ENCODE measurements at places on chromosomes 7 and 10.

DNA sequence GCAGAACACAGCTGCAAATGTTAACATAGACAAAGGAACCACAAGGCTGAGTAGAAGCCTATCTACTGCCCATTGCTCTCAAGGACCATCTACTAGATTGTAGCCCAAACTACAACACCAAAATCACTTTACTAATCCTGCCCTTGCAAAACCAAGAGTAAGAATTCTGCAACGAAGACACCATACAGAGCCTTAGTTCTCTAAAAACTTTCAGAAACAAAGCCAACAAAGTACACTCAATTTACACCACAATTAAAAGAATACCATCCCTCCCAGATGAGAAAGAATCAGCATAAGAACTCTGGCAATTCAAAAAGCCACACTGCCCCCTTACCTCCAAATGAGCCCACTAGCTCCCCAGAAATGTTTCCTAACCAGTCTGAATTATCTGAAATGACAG, 294.3 kb downstream of the CTNNA3 start:
- DNase-seq = no peak

GRCh38 chr7:50367100-50367499, 62.6 kb downstream of the IKZF1 start:
- no peak for DNase-seq

GRCh38 chr10:116026315-116026714, 246.7 kb downstream of the GFRA1 start:
- DNase-seq = no peak

GRCh38 chr7:131076711-131077181, 250.9 kb upstream of the MKLN1 start:
- DNase-seq = no peak

DNA sequence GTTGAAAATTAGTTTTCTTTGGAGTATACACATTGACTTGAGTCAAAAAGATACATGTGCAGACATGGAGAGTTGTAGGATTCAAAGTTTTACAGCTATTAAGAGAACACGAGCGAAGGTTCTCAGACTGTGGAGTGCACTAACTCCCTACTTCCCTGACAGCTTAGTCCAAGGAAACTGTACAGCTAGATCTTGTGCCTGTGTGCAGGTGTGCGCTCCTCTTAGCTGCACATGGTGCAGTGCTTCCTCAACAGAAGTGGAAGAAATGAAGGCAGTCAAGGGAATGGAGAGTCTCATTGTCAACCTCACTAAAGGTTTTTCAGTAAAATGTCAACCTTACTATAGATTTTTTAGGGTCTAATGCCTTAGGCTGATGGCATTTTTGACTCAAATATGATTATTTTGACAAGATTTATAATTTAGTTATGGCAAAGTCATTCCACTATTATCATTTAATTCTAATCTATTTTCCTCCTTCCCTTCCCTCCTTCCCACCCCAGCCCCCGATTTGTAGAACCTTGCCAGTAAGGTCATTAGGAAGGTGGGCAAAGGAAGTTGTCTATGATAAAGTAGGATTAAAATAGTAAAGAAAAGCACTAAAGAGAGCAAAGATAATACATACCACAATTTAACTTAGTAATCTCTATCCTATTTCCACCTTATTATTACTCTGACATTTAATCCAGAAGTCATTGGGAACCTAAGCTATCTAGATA, 13.6 kb downstream of the PDK4 start:
- no peak for DNase-seq

- no peak for DNase-seq
Observed at GRCh38 chr7:92925876-92926696, 89.7 kb upstream of the CDK6 start.

- no peak for DNase-seq
Observed at GRCh38 chr10:102262744-102263370, 17.5 kb downstream of the GBF1 start.

DNA sequence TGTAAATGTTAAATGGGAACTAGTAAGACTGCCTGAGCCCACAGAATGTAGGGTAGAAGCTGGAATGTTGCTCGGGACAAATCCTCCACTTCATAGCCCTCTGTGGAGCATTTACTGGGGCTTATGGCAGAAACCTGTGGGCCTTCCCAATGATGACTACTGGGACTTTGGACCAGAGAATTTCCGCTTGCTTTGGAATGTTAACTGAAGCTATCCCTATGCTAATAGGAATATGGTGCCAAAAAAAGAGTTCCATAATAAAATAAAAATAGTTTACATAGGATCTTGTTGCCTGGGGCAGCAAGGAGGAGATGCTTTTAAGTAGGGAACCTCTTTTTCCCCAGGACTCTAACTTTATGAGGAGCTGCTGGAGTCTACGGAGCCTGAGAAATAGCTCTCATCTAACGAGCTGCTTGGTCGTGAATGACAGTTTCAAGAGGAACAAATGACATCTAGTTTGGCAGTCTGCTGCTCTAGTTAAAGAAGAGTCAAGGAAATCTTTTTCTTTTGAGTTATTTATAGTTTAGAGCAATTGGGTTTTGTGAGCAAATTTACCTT, 5.7 kb upstream of the DYNC2I1 start:
- no peak for DNase-seq
